Hepatocyte (in vitro differentiated cells): ENCODE measurements at places on chromosomes 12 and 14. TPM values are rescaled to one million over a fixed set of nuclear protein-coding genes. Genes with fewer than 3 reads are reported as not detected.

DNA sequence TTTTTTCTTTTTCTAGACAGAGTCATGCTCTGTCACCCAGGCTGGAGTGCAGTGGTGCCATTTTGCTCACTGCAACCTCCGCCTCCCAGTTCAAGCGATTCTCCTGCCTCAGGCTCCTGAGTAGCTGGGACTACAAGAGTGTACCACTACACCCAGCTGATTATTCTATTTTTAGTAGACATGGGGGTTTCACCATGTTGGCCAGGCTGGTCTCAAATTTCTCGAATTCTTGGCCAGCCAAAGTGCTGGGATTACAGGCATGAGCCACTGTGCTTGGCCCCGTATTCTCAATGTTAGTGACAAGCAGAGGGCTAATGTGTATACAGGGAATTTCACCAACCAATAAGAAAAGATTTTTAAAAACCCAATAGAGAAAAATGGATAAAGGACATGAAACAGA lies 8.4 kb downstream of the PLBD2 start:
- no peaks in the 10 kb centered on the region for H3K4me1 ChIP-seq
- no peak for DNase-seq
- H3K27ac ChIP-seq: no peak overlapping the region
- no peaks in the 10 kb centered on the region for H3K27me3 ChIP-seq
- H3K36me3 ChIP-seq: no peaks in the 10 kb centered on the region
- no peak overlapping the region for H3K4me3 ChIP-seq

ACOT4 gene
- total RNA-seq: 2.5 and 2.8 TPM in 2 replicates

- H3K27ac ChIP-seq: no peak overlapping the region
- H3K27me3 ChIP-seq: no peaks in the 10 kb centered on the region
- H3K36me3 ChIP-seq: no peaks in the 10 kb centered on the region
Observed at GRCh38 chr12:66354291-66354690, 52.0 kb downstream of the HELB start.

PTPN6 gene
- total RNA-seq: 14.5 and 17.2 TPM in 2 replicates

DNA sequence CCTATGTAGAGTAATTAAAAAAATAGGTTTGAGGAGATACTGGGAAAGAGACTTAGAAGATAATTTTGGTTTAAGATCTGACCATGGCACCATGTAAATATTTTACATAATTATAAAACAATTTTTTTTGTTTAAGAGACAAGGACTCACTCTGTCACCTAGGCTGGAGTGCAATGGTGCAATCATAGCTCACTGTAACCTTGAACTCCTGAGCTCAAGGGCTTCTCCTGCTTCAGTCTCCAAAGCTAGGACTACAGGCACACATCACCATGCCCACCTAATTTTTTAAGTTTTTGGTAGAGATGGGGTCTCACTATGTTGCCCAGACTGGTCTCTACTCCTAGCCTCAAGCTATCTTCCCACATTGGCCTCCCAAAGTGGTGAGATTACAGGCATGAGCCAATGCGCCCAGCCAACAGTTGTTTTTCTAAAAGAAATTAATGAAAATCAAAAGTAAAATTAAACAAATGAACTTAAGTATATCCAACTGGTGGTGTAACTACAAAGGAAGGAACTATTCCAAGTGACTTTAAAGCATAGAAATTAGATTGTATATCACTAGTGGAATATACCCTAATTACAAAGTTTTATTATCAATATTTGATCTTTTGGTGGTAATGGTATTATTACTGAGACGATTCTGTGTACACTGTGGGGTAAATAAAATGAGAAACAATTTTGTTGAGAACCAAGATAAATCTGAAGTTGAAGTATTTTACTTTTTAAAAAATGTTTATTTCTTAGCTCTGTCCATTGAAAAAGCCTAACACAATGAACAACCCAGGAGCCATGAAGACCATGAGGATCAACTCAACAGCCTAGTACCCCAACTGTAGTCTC lies 29.1 kb downstream of the COCH start:
- H3K4me3 ChIP-seq: no peak overlapping the region
- no peaks in the 10 kb centered on the region for H3K36me3 ChIP-seq
- DNase-seq: no peak
- no peak overlapping the region for H3K27ac ChIP-seq
- no peaks in the 10 kb centered on the region for H3K4me1 ChIP-seq

HOXC12 gene
- not detected in 2 replicates for total RNA-seq

- H3K27me3 ChIP-seq: no peaks in the 10 kb centered on the region
- DNase-seq: no peak
- H3K27ac ChIP-seq: no peak overlapping the region
- no peak overlapping the region for H3K4me3 ChIP-seq
Observed at GRCh38 chr12:4322726-4323125, 1.7 kb downstream of the TIGAR start.

DNA sequence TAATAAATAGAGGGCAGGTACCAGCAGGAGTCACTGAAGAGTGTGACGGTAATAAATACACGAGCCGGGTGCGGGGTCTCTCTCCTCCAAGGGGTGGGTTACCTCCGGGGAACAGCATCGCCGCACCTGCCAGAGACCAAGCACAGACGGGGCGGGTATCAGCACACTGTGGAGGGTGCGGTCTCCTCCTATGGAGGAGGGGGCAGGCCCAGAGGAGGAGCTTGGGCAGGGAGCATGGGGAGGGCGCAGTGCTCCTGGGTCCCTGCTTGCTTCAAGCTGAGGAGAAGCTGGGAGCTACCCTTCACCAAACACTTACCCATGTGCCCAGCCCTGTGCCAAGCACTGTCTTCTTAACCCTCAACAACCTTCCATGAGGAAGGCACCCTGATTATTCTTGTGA lies 12.8 kb downstream of the PGF start:
- H3K36me3 ChIP-seq: no peaks in the 10 kb centered on the region
- no peak overlapping the region for H3K4me3 ChIP-seq
- H3K27me3 ChIP-seq: no peaks in the 10 kb centered on the region

DNA sequence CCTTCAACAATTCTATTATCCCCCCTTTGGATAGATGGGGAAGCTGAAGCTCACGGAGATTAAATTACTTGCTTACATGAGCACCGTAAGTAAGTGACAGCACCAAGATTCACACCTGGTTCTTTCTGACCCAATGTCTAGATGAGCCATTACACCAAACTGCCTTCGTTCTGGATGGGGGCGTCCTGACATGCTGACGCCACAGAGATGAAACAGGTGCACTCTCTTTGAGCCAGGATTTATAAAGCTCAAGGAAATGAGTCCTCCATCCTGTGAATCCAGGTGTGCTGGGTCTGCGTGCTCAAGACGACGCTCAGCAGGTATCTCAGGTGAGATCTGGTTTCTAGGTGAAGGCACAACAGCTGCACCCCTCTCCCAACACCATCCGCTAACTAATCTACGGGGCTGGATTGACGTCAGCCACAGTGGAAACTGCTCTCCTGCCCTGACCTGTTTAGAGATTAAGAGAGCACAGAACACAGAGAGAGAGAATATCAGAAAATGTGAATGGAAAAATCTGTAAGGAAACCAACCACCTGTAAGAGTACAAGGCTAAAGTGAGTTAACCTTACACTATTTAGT lies 61.6 kb downstream of the KSR2 start:
- DNase-seq: peak; percentile 10
- H3K27ac ChIP-seq: no peak overlapping the region
- H3K36me3 ChIP-seq: no peaks in the 10 kb centered on the region
- H3K27me3 ChIP-seq: no peaks in the 10 kb centered on the region
- no peak overlapping the region for H3K4me3 ChIP-seq

TMEM132C gene
- total RNA-seq: 9.3 and 10.6 TPM in 2 replicates

DNA sequence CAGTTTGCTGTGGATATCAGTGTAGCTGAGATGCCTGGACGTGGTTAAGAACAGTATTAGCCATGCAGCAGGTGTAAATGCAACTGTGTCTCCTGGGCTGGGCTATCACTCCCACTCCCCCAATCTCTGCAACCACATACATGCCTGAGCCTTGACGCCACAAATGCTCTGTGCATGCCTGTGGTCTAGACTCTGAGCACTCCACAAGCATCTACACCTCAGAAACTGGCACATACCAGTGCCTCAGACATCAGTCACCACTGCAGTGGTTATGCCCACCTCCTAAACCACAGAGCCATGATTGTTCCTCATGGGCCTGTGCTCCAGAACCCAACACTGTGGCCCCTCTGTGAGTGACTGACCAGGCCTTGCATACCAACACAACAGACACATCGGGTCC lies 226.8 kb upstream of the ALG10 start:
- no peak overlapping the region for H3K27ac ChIP-seq
- H3K4me1 ChIP-seq: no peaks in the 10 kb centered on the region
- H3K4me3 ChIP-seq: no peak overlapping the region
- no peaks in the 10 kb centered on the region for H3K27me3 ChIP-seq
- no peaks in the 10 kb centered on the region for H3K36me3 ChIP-seq

- H3K36me3 ChIP-seq: no peaks in the 10 kb centered on the region
- DNase-seq: no peak
- H3K4me1 ChIP-seq: no peaks in the 10 kb centered on the region
- H3K4me3 ChIP-seq: no peak overlapping the region
Observed at GRCh38 chr14:103483600-103483999, 39.0 kb downstream of the CKB start.

HNF1A gene
- total RNA-seq: 13.2 and 16.7 TPM in 2 replicates

GRCh38 chr12:55720071-55720564 lies at the start of gene RDH5:
TSS of gene RDH5 (plus strand) at chr12:55720393. CDS start at chr12:55721185, 792 bp downstream.
- DNase-seq: peak; percentile 90
- peaks cover 30% of the 10 kb centered on the region for H3K4me1 ChIP-seq
- H3K27ac ChIP-seq: peak within 1 kb of the TSS; percentile 95
- H3K4me3 ChIP-seq: no peak within 1 kb of the TSS
- H3K36me3 ChIP-seq: no peaks in the 10 kb centered on the region

- DNase-seq: no peak
- no peaks in the 10 kb centered on the region for H3K27me3 ChIP-seq
- no peak overlapping the region for H3K4me3 ChIP-seq
- H3K4me1 ChIP-seq: no peaks in the 10 kb centered on the region
- no peak overlapping the region for H3K27ac ChIP-seq
- no peaks in the 10 kb centered on the region for H3K36me3 ChIP-seq
Observed at GRCh38 chr14:40213701-40214100, 781.5 kb upstream of the FBXO33 start.

- H3K4me1 ChIP-seq: no peaks in the 10 kb centered on the region
- no peak overlapping the region for H3K4me3 ChIP-seq
Observed at GRCh38 chr12:2672863-2673262, 121.9 kb upstream of the FKBP4 start.

DNA sequence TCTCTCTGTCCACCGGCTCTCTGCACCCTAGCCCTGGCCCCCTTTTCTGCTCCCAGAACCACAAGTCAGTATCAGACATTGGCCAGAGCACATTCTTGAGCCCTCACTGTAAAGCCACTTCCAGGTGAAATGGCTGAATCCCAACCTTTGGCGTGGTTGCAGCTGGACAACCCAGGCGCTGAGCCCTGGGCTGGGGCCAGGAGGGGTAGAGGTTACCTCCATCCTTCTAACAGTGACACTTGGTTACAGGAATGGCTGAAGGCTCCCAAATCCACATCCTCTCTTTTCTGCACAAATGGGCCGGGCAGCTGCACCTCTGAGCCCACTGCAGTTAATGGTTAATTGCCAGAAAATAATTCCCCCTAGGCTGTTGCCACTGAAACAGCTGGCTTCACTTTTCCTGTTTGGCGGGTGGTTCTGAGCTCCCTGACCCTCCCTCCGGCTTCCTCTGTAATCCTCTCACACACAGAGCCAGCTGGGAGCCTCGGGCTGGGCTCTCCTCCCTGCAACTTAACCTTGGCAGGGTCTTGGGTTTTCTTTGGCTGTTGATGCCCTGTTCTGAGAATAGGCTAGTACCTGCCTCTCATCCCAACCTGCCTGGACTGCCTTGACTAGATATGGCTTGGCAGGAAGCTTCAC lies 44.1 kb downstream of the TSPAN11 start:
- H3K4me1 ChIP-seq: peaks cover 5% of the 10 kb centered on the region
- H3K36me3 ChIP-seq: no peaks in the 10 kb centered on the region
- peak; percentile 34 for DNase-seq
- peaks cover 5% of the 10 kb centered on the region for H3K27me3 ChIP-seq

DNA sequence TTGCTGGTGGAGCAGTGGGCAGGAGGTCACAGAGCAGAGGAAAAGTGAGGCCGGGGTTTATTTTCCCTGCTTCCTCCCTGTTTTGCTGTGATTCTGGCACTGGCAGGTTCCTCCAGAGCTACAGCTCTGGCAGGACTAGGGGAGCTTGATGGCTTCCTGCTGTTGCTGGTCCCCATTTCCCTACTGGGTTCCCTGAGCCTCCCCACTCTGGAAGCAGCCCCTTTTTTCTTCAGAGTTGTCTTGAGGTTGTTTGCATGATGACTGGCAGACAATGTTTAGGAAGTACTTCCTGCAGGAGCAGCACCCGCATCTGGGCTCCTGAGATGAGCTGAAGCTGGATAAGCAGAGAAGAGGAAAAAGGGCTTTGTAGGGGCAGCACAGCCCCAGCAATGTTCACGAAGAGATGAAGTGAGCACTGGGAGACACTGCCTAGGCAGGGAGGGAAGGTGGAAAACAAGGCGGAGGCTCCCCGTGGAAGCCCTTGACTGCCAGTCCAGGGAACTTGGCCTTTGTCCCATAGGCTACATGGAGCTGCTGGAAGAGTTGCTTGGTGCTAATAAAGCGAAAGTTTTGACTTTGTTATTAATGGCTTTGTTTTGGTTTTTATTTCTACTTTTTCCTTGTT lies 126.9 kb downstream of the SLC38A6 start:
- no peaks in the 10 kb centered on the region for H3K36me3 ChIP-seq
- peaks cover 14% of the 10 kb centered on the region for H3K4me1 ChIP-seq
- no peak for DNase-seq
- H3K4me3 ChIP-seq: no peak overlapping the region
- no peaks in the 10 kb centered on the region for H3K27me3 ChIP-seq

DNA sequence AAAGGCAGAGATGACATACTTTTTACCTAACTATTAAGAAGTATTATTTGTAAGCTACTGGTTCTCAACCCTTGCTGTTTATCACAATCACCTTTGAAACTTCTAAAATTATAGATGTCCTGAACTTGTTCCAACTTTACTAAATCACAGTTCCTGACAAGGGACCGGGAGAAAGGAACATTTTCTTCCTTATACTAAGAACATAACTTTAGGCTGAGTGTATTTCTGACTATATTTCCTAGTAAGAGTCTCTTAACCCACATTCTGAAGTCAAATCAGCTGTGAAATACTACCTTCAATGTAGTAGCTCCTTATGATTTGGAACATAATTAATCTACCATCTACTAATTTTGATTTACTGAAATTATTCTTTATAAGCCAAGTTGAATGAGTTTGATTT lies 80.2 kb downstream of the BAZ1A start:
- no peak overlapping the region for H3K4me3 ChIP-seq
- H3K4me1 ChIP-seq: no peaks in the 10 kb centered on the region
- no peak for DNase-seq
- H3K27ac ChIP-seq: no peak overlapping the region
- H3K36me3 ChIP-seq: peaks cover 3% of the 10 kb centered on the region
- H3K27me3 ChIP-seq: no peaks in the 10 kb centered on the region

- H3K4me3 ChIP-seq: no peak overlapping the region
- no peak for DNase-seq
- H3K27ac ChIP-seq: no peak overlapping the region
- no peaks in the 10 kb centered on the region for H3K36me3 ChIP-seq
- H3K4me1 ChIP-seq: no peaks in the 10 kb centered on the region
Observed at GRCh38 chr14:79670811-79671210, 540.5 kb downstream of the DIO2 start.

GRCh38 chr14:26401179-26401968 lies 196.5 kb downstream of the NOVA1 start:
- no peaks in the 10 kb centered on the region for H3K4me1 ChIP-seq
- no peak overlapping the region for H3K4me3 ChIP-seq
- no peak overlapping the region for H3K27ac ChIP-seq
- H3K27me3 ChIP-seq: peaks cover 3% of the 10 kb centered on the region
- peak; percentile 70 for DNase-seq
- no peaks in the 10 kb centered on the region for H3K36me3 ChIP-seq

- H3K4me1 ChIP-seq: peaks cover 5% of the 10 kb centered on the region
- no peaks in the 10 kb centered on the region for H3K36me3 ChIP-seq
- H3K4me3 ChIP-seq: no peak overlapping the region
- H3K27ac ChIP-seq: no peak overlapping the region
Observed at GRCh38 chr12:42332301-42333285, 6.6 kb downstream of the PPHLN1 start.

TPPP2 gene
- total RNA-seq: not detected in 2 replicates

- no peak for DNase-seq
- H3K4me3 ChIP-seq: no peak overlapping the region
- H3K4me1 ChIP-seq: peaks cover 12% of the 10 kb centered on the region
Observed at GRCh38 chr14:68370057-68370360, 422.9 kb downstream of the ZFP36L1 start.
